ENCODE measurements at places on chromosomes 2 and 18. TPM values are rescaled to one million over a fixed set of nuclear protein-coding genes. Genes with fewer than 3 reads are reported as not detected.

DNA sequence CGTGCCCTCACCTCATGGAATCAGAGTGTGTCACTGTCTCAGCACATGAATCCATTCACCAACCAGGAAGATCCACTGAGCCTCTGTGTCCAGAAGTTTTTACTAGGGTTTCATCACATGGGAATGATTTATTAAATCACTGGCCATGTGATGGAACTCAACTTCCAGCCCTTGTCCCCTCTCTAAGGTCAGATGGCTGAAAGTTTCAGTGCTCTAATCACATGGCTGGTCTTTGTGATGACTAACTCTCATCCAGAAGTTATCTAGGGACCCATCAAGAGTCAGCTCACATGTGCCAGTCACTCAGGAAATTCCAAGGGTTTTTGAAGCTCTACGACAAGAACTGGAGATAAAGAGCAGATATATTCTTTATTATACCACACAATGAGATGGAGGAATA, 140.5 kb upstream of the GYPC start:
- no peaks in the 10 kb centered on the region for H3K36me3 ChIP-seq
- no peaks in the 10 kb centered on the region for H3K4me1 ChIP-seq
- no peak overlapping the region for H3K27ac ChIP-seq
- H3K27me3 ChIP-seq: no peaks in the 10 kb centered on the region

DNA sequence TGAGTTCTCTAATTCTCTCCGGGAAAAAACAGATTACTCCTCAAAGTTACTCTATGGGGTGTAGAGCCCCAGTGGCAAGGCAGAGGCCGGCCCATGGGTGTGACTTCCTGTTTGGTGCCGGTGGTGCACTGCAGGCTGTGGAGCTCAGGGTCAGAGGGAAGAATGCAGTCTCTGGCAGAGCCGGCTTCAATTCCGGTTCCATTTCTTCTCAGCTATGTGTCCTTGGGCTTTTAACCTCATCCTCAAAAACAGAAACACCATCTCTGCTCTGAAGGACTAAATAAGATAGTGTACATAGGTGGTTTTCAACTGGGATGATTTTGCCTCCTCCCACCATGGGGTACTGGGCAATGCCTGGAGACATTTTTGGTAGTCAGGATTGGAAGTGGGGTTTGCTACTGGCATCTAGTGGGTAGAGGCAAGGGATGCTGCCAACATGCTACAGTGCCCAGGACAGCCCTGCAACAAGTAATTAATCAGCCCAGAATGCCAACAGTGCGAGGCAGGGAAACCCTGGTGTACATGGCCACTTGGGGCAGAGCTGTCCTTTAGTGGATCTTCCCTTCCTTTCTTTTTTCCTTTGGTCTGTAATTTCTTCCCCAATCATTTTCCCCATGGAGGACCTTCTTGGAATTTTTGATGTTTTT, 81.2 kb downstream of the INSIG2 start:
- peaks cover under 1% of the 10 kb centered on the region for H3K27me3 ChIP-seq
- H3K4me1 ChIP-seq: no peaks in the 10 kb centered on the region
- no peaks in the 10 kb centered on the region for H3K36me3 ChIP-seq
- no peak overlapping the region for H3K4me3 ChIP-seq

DNA sequence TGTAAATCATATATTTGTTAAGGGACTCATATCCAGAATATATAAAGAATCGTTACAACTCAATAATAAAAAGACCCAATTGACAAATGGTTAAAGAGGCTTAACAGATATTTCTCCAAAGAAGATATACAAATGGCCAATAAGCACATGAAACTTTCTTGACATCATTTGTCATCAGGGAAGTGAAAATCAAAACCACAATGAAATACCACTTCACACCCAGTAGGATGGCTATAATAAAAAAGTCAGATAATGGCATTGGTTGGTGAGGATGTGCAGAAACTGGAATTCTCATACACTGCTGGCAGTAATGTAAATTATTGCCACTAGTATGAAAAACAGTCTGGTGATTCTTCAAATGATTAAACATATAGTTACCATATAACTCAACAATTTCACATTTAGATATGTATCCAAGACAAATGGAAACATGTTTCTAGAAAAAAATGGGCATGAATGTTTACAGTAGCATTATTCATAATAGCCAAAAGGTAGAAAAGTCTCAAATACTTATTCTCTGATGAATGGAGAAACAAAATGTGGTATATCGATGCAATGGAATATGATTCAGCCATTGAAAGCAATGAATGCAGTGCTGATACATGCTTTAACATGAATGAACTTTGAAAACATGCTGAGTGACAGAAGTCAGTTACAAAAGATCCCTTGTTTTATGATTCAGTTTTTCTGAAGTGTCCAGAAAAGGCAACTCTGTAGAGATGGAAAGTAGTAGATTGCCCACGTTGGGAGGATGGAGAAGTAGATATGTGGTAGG, 304.6 kb upstream of the ZEB2 start:
- no peaks in the 10 kb centered on the region for H3K4me1 ChIP-seq
- H3K4me3 ChIP-seq: no peak overlapping the region
- DNase-seq: no peak

GRCh38 chr18:55658598-55658997, 70.6 kb upstream of the TCF4 start:
- no peak for DNase-seq
- H3K4me1 ChIP-seq: no peaks in the 10 kb centered on the region
- no peak overlapping the region for H3K4me3 ChIP-seq
- no peaks in the 10 kb centered on the region for H3K27me3 ChIP-seq
- peak overlapping the region; percentile 4 for H3K27ac ChIP-seq

DNA sequence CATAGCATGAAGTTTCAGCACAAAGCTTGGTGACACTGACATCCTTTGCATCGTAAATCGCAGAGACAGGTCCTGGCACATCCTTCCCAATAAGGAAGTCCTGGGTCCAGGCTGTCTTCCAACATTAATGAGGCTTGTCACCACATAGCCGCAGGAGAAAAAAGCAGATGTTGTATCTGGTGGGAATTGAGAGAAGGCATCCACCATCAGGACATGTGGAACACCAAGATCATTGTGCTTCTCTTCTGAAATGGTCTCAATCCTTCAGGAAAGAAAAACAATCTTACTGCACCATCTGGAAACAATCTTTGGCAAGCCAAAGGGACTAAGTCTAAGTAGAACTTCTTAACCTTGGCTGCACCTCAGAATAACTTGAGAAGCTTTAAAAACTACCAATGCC, 119.0 kb upstream of the ARHGAP28 start:
- H3K36me3 ChIP-seq: no peaks in the 10 kb centered on the region
- no peak overlapping the region for H3K4me3 ChIP-seq
- no peaks in the 10 kb centered on the region for H3K27me3 ChIP-seq
- DNase-seq: no peak

DNA sequence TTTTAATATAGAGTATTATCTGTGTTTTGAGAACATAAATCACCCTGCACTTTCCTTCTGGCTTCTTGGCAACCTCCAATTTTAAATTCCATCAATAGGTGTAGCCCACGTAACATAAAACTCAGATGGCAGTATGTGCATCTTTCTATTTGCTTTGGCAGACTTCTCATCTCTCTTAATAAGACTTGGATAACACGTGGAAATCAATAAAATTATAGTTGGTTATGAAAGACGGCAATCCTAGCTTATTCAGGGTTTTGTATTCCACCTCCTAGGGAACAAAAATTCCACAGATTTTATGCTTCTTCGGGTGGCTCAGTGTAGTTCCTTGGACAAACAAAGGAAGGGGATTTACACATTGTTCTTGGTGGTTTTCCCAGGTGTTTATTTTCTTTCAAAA, 299.3 kb downstream of the RND3 start:
- H3K36me3 ChIP-seq: no peaks in the 10 kb centered on the region
- H3K4me1 ChIP-seq: peaks cover 20% of the 10 kb centered on the region
- H3K4me3 ChIP-seq: peak overlapping the region; percentile 4
- no peaks in the 10 kb centered on the region for H3K27me3 ChIP-seq

DNA sequence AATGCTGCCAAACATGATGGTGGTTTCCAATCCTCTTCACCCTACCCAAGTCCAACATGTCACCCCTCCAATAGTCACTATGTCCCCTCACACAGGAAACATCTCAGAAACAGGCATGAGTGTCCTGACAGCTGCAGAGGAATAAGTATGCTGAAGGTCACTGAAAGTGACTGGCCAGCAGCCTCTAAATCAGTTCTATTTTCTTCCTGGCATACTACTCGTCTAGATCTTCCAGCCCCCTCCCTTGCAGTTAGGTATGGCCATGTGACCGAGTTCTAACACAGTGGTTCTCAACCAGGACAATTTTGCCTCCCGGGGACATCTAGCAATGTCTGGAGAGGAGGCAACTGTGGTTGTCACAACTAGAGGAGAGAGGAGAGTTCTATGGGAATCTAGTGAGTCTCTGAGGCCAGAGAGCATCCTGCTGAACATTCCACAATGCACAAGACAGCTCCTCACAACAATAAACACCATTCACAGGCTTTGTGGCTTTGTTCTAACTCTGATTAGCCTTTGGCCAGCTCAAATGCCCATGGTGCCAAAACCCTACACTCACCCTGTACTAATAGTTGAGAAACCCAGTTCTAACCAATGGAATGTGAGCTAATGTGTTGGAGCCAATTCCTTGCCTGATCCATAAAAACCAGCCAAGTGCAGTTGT, 12.6 kb upstream of the ID2 start:
- DNase-seq: peak; percentile 3
- H3K27me3 ChIP-seq: peaks cover 11% of the 10 kb centered on the region
- H3K4me3 ChIP-seq: no peak overlapping the region

The AQP12B gene
- total RNA-seq: not detected

The TMEM182 gene
- total RNA-seq: 5.3 TPM

GRCh38 chr18:42078711-42079110, 123.7 kb downstream of the PIK3C3 start:
- H3K27me3 ChIP-seq: no peaks in the 10 kb centered on the region
- H3K4me1 ChIP-seq: no peaks in the 10 kb centered on the region
- no peak overlapping the region for H3K27ac ChIP-seq

DNA sequence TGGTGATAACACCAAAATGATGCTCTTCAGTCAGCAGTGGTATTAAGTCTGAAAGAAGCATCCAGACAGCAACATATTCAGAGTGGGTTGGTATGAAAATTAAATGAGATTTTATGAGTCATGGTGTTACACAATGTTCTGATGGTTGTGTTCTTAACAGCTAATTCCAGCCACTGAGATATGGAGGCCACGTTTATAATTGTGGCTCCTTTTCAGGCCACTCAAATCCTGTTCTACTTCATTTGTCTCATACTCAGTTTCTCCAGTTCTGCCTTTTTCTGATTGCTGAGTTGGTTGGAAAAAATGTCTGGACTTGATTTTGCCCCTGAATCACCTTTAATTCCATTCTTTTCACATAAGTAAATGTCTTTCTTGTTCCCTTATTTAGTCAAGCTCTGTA, 162.7 kb upstream of the COL3A1 start:
- DNase-seq: peak; percentile 50
- H3K4me1 ChIP-seq: peaks cover 8% of the 10 kb centered on the region
- no peaks in the 10 kb centered on the region for H3K27me3 ChIP-seq
- H3K4me3 ChIP-seq: no peak overlapping the region

GRCh38 chr2:224333726-224334482, 68.0 kb downstream of the FAM124B start:
- H3K4me3 ChIP-seq: no peak overlapping the region
- no peaks in the 10 kb centered on the region for H3K36me3 ChIP-seq
- DNase-seq: peak; percentile 1
- H3K4me1 ChIP-seq: peaks cover 6% of the 10 kb centered on the region
- no peak overlapping the region for H3K27ac ChIP-seq

Measured in MCF 10A (cell line).